LHCN-M2 (cell line): ENCODE measurements at places on chromosomes 11 and 22. TPM values are rescaled to one million over a fixed set of nuclear protein-coding genes. Genes with fewer than 3 reads are reported as not detected.

DNA sequence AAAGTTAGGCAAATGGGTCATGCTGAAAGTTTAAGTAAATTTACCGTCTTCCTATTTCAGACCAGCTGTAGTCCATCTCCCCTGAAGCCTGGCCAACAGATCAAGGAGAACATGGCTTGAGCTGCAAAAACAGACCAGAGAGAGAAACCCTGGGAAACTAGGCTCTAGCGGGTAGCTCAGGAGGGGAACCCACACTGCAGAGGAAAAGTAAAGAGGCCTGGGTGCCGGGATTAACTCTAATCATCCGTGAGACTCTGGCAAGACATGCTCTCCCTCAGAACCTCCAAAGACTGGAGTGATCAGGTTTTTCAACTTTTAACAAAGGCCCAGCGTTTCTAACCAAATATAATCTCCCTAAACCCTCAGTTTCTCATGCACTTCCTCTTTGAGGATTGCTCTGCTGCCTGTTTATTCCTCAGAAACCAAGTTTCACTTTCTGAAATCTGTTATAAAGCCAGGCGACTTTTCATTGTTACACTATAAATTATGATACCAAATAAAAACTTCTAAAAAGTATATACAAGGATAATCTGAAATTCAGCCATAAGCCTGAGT is 67.5 kb downstream of the GAB2 start:
- DNase-seq, result peak; percentile 52

The TPBGL gene
- not detected in 2 replicates for total RNA-seq

The RBMXL2 gene
- not detected in 2 replicates for total RNA-seq

- DNase-seq, result peak; percentile 71
Measured at GRCh38 chr11:66119348-66120133, 49.5 kb downstream of the PACS1 start.

DNA sequence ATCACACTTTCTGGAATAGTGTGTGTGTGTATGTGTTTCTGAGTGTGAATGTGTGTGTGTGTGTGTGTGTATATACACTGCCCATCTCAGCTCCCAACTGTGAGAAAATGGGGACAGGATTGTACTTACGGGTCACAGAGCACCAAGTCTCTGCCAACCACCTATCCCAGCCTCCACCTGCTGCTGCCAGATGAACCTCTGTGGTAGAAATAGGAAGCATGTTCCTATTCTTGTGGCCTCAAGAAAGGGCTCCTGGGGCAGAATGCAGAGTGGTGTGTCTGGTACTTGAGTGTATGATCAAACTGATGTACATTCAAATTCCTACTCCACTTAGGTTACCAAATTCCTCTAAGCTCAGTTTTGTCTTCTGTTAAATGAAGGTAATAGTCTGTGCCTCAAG is 14.6 kb downstream of the UBASH3B start:
- no peak for DNase-seq

GRCh38 chr11:134287561-134287960 is 11.4 kb downstream of the GLB1L3 start:
- no peak for DNase-seq

The LMO2 gene
- total RNA-seq, result 0.83 and 3.4 TPM in 2 replicates

DNA sequence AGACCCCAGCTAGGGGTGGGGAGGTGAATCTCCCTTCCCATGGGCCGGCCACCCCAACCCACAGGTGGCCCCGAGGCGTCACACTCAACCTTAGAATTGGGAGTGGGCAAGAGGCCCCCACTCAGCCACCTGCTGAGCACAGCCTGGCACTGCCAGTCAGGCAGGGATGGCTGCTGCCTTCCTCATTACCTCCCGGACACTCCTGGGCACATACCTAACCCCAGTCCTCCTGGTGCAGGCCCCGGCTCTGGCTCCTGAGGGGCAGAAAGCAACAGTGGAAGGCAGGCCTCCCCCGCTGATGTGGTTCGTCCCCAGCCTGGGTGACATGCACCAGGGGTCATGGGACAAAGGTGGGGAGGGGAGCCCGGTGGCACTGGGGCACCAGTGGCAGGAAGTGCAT is 103.6 kb downstream of the MPPED1 start:
- no peak for DNase-seq
